ENCODE measurements at places on chromosomes 7 and 10.

DNA sequence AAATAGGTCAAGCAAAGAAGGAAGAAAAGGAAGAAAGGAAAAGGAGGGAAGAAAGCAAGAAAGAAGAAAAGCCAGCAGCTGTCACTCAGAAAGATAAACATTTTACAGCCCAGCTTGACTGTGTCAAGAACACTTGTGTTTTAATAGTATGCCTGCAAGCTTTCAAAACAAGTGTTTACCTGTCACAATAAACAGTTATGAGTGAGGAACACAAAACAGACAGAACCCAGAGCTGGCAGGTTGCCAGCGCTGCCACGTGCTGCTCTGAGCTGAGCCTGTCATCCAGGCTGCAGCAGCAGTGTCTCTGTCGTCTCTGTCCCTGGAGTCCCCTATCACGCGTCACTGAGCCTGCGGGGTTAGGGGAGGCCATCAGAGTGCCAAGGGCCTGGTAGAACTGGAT is 827.6 kb upstream of the AUTS2 start:
- DNase-seq: no peak

GRCh38 chr7:11182736-11183135 is 209.1 kb downstream of the PHF14 start:
- DNase-seq: no peak

- no peak for DNase-seq
Measured at GRCh38 chr7:3204526-3204925, 96.5 kb upstream of the SDK1 start.

- DNase-seq: no peak
Measured at GRCh38 chr7:152588350-152588749, 87.6 kb downstream of the XRCC2 start.

- peak; percentile 65 for DNase-seq
Measured at GRCh38 chr10:75187961-75188426, 22.6 kb upstream of the VDAC2 start.

GRCh38 chr7:46206476-46207060 is 285.5 kb upstream of the IGFBP3 start:
- DNase-seq: no peak

GRCh38 chr10:124918906-124919305 is 23.0 kb upstream of the ZRANB1 start:
- DNase-seq: no peak

DNA sequence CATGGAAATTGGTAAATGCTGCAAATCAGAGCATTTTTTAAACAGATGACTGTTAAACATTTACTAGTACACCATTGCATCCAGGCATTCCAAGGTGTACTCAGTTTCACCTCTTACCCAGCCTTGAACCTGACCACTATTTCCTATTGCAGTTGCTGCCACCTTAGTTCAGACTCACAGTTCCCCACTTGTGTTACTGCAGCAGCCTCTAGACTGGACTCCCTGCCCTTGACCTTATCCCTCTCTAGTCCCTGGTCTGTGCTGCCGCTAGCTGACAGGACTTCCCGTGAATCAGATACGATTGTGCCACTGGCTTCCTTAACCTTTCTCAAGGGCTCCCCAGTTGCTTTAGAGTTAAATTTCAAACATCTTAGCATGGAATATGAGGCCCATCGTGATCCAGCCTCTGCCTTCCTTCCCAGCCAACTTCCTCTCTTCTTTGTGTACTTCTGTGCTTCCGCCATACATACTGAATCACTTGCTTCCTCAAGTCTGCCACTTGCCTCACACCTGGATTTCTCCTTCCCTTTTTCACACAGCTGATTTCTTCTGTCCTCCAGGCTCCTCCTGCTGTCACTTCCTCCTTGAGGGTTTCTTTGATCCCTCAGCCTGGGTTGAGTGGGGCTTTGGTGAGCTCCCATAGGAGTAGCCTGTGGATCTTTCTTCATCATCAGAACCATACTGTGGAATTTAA is 118.7 kb upstream of the GJD4 start:
- no peak for DNase-seq

GRCh38 chr10:36606234-36606839 is 519.1 kb upstream of the ANKRD30A start:
- DNase-seq: no peak

- no peak for DNase-seq
Measured at GRCh38 chr10:70312972-70313371, 29.2 kb upstream of the NPFFR1 start.

DNA sequence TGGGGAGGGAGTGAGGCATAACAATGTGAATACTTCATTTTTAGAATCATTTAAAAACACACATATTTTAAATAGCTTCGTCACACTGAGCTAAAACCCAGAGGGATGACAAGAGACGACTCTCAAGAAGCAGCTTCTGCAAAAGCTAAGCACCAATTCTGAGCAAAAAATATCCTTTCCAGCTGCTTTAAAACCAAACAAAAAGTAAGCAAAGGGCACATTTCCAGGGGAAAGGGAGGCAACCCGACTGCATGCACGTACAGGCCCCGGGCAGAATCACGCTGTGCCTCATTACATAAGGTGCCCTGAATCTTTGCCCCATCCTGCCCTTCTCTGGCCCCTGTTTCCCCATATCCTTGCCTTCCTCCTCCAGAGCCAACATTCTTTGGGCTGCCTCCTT is 78.4 kb downstream of the DGKI start:
- no peak for DNase-seq

- DNase-seq: no peak
Measured at GRCh38 chr10:100133801-100134200, 52.0 kb downstream of the ERLIN1 start.

GRCh38 chr7:141071260-141071854 is 2.5 kb upstream of the TMEM178B start:
- peak; percentile 58 for DNase-seq

DNA sequence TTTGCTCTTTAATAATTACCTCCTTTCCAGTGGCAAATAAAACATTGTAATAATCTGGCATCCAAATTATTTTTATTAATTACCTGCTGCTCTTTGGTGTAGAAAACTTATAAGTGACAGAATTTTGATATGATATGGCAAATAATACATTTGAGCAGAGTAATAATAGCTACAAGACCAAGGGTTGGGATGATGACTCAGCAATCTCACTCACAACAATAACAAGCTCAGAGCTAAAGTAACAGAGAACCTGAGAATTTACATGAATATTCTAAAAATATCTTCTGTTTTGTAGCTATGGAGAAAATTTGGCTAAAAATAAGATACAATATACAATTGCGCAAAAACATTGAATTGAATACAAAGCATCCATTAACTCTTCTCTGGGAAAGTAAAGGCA is 480.8 kb upstream of the COBL start:
- DNase-seq: no peak

DNA sequence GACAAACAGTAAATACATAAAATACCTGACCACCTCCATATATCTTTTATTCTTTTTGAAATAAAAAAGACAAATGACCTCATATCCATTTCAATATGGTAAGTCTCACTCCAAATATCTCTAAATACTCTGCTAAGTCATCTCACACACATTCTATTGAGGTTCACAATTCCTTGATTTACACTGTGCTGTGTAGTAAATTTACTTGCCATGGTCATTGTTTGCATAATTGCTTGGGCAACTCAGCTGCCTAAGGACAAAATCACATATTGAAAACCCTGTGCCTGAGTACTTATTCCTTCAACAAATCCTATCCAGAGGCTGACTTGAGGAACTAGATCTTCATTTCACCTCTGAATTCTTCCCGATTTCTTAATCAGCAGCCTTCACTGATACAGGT is 176.4 kb downstream of the THSD7A start:
- no peak for DNase-seq

- peak; percentile 53 for DNase-seq
Measured at GRCh38 chr10:122911889-122912484, 1.6 kb downstream of the FAM24A start.

DNA sequence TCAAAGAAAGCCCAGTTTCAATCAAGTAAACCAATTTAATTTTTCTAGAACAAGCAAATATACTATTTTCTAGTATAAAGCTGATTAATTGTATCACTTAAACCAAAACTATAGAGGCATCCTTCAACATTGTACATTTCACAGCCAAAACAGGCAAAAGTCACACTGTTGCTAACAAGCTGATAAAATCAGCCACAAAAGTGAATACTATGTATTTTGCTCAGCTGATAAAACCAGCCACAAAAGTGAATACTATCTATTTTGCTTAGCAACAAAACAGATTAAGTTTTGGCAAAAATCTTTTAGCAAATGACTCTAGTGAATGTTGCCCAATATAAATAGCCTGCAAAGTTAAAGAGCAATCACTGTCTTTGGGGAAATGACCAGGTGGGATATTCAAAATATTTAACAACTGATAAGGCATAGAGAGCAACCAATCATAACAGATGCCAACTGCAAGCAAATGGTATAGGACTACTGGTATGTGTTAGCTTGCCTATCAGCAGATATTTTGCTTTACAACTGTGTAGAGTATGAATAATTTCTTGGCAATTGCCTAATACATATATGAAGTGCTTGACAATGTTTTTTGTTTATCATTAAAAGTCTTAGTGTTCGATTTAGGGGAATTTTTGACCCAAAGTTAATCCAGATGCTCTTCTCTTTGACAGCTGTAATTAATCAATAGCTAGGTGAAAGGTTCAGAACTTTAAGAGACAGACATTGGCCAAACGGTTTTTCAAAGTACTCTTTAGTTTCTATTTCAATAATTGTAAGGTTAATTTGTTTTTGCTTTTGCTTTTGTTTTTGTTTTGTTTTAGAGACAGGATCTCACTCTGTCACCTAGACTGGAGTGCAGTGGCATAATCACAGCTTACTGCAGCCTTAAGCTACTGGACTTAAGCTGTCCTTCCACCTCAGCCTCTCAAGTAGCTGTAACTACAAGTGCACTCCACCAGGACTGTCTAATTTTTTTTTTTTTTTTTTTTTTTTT is 44.4 kb upstream of the SP4 start:
- no peak for DNase-seq

DNA sequence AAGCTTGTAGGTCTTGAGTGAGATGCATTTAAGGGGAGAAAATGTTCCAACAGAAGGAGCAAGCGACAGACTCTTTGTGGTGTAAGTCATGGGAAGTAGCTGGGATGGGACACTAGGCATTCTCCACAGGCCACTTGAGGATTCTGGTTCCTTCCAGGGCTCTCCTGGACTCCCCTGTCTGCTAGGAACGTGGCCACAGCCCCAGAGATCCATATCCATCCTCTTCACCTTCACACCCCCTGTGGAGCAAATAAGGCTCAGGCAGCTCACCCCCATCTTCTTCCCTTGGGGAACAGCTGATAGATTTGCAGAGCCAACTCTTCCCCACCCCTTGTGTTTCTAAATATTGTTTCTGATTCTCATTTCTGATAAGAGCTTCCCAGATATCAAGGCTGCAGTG is 482.6 kb upstream of the MKI67 start:
- no peak for DNase-seq

DNA sequence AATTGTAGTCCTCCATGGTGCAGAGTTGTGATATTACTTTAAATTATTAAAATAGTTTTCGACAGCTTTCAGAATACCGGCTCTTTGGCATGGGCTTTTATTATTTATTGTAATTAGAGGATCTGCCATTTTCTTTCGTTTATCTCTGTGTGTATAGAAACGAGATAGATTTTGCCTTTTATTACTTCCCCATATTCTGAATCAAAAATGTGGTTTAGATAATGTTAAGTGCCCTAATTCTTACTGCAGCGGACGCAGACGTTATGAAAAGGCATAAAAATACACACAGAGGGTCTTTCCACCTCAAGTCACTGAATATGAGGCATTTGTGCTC is 1.9 kb upstream of the ARID5B start:
- no peak for DNase-seq

- DNase-seq: no peak
Measured at GRCh38 chr10:132069849-132070182, 4.1 kb downstream of the JAKMIP3 start.

DNA sequence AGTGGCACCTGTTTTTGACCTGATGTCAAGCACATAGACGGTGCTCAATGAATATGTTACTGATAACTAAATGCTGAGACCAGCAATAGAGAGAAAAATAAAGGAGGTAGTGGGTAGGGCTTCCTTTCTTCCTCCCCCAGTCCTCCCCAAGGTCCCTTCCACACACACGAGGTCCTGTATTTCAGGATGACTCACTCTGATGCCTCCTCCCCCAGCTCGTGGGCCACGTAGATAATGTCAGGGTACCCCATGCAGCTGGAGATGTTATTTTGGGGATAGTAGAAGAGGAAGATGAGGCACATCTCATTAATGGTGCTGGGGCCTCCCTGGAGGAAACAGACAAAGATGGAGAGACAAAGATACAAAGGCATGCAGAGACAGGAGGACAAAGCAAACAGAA is 17.3 kb downstream of the PRSS58 start:
- no peak for DNase-seq

GRCh38 chr10:76576276-76576962 is 1061.2 kb downstream of the KCNMA1 start:
- DNase-seq: no peak

- no peak for DNase-seq
Measured at GRCh38 chr7:132133501-132133900, 442.8 kb downstream of the PLXNA4 start.

GRCh38 chr10:36220151-36220550 is 578.1 kb upstream of the FZD8 start:
- DNase-seq: no peak

- no peak for DNase-seq
Measured at GRCh38 chr10:77967611-77968022, 41.1 kb upstream of the DLG5 start.

DNA sequence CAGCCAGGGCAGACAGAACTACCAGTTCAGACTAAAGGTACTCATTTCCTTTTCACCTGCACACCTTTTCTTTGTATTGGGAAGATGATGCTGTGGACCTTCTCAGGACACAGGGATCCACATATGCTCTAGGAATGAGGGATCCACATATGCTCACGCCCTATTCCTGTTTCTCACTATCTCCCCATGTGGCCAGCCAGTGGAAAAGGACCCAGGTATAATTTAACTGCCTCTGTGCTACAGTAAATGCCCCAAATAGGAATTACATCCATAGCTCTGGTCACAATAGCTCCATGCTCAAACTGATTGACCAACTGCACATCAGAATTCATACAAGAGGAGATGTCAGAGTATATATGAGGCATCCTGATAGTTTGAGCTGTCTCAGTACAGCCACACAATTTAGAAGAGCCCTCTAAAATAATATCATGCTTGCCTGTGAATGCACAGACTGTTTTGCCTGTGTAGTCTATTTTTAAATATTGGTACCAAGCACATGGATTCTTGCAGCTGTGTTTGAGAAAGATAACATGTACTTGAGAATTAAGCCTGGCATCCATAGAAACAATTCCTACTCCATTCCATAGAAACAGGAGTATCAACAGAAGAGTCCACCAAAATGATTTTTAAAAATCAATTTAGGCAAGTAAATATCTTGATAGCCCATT is 43.7 kb downstream of the CTTNBP2 start:
- DNase-seq: no peak

- DNase-seq: no peak
Measured at GRCh38 chr7:92569137-92569536, 21.1 kb downstream of the FAM133B start.

DNA sequence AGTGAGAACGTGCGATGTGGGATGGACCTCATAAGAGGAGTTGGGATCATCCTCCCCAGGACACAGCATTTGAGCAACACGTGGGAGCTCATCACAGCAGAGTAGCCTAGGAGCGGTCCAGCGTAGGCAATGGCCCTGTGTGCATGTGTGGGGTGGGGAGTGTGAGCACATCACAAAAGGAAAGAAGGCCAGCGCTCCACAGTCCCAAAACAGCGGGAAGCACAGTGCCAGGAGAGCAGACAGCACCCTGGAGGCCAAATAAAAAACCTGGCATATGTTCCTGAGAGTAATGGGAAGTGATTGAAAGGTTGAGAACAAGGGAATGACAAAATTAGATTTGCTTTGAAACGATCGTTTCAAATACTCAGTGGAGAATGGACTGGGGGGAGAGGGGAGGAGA is 226.0 kb downstream of the C7orf25 start:
- no peak for DNase-seq
